ENCODE measurements at places on chromosomes 5 and 9.

DNA sequence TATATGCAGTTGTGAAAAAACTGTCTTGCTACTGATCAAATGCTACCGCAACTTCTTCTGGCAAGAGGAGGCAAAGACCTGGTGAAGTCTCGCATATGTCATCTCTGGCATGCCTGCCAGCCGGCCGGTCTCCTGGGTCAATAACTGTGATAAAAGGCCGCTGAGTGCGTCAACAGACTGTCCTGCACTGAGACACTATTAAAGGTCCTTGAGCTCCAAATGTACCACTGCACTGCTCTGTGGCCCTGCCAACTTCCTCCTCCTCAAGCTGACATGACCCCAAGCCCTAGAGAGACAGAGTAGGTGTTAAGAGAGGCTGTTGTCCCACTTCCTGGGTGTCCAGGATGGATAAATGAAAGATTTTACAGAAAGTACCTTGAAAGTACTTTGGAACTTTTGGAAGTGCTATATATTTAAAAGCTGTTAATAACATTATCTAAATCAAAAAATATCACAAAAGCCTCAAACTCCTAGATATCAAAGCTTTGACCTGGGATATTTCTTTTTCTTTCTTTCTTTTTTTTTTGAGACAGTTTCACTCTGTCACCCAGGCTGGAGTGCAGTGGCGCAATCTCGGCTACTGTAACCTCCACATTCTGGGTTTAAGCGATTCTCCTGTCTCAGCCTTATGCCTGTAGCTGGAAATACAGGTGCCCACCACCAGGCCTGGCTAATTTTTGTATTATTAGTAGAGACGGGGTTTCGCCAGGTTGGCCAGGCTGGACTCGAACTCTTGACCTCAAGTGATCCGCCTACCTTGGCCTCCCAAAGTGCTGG lies 31.5 kb downstream of the RAPGEF1 start:
- H3K36me3 ChIP-seq, result peaks cover 9% of the 10 kb centered on the region
- H3K27me3 ChIP-seq, result no peaks in the 10 kb centered on the region
- peak overlapping the region; percentile 5 for H3K4me3 ChIP-seq
- peak overlapping the region; percentile 48 for H3K27ac ChIP-seq

GRCh38 chr5:61397238-61397637 lies 65.2 kb downstream of the ZSWIM6 start:
- no peaks in the 10 kb centered on the region for H3K27me3 ChIP-seq
- H3K4me3 ChIP-seq, result no peak overlapping the region
- no peak for DNase-seq
- peaks cover 15% of the 10 kb centered on the region for H3K4me1 ChIP-seq
- peaks cover 1% of the 10 kb centered on the region for H3K36me3 ChIP-seq

DNA sequence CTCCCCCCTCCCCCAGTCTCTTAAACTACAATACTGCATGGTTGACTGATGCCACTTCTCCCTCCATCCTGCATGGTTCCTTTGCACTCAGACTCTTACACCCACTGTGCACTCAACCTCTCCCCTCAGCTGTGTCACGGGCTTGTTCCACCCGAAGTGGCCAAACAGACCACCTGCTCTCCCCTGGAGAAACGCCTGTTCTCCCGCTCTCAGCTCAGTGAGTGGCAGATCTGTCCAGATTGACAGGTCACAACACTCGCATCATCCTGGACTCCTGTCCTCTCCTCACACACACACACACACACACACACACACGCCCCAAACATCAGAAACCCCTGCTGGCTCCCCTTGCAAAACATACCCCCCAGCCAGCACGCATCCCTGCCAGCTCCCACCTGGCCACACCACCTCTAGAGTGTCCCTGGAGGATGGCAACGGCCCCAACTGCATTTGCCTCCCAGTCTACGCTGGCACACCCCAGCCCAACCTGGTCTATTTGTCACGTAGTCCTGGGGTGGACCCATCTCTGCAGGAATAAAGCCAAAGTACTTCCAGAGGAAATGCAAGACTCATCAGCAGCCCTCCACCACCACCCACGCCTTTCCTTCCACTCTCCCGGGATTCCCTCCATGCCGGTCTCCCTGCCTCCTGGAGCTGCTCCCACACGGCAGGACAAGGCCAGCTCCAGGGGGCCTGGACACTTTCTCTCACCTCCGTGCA lies 2.9 kb downstream of the OR2V1 start:
- no peak overlapping the region for H3K4me3 ChIP-seq
- no peak overlapping the region for H3K27ac ChIP-seq
- DNase-seq, result no peak

DNA sequence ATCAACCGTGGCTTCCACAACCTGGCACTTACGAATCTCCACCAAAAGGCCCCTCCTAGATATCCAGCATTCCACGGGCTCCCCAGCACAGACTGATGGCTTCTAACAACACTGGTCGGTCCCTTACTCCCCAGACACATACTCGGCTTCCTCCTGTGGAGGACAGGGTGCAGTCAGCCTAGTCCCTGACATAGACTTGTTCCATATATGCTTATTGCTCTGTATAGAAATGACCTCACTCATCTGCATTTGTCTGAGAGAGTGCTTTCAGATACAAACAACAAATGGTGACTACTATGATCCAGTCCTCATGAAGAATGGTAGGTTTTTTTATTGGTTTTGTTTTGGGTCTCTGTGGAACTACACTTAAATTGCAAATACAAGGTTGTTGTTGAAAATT lies 72.4 kb downstream of the TMEM215 start:
- H3K27me3 ChIP-seq, result peaks cover 16% of the 10 kb centered on the region
- no peak for DNase-seq
- H3K27ac ChIP-seq, result no peak overlapping the region
- no peak overlapping the region for H3K4me3 ChIP-seq

DNA sequence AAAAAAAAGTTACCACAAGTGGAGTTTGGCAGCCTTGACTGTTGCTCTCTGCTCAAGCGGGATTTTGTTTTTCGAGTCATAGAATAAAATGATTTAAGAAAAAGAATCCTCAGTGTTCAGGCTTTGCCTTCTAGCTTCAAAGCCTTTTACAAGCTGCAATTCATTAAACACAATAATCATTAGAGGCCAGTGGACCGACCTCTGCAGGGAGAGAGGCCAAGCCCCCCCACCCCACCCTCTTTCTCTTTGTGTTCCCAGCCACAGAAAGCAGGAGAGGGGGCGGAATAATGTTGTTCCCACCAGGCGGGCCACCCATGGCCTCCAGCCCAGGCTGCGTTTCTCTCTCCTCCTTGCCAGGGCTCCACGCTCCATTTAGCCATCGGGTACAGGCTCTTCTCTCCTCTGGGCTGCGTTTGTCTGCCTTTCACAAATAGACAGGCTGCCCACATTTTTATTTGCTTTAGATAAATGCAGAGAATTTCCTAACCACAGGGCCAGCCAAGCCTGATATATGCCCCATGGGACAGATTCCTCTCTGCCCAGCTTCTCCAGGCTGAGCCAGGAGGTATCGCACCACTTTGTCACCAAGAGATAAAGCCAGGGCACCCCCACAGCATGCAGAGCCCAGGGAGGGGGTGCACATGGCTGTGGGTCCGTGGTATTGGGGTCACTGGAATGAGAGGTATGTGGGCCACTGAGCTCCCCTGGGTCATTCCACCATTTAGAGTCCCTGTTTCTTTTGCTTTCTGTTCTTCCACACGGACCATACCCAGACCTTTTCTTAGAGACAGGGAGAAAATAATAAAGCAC lies 318.8 kb downstream of the PIK3R1 start:
- H3K36me3 ChIP-seq, result no peaks in the 10 kb centered on the region
- no peak overlapping the region for H3K27ac ChIP-seq
- no peak overlapping the region for H3K4me3 ChIP-seq
- peaks cover 9% of the 10 kb centered on the region for H3K4me1 ChIP-seq
- peaks cover 24% of the 10 kb centered on the region for H3K27me3 ChIP-seq

GRCh38 chr5:94692581-94692980 lies 74.1 kb downstream of the SLF1 start:
- no peak overlapping the region for H3K4me3 ChIP-seq
- H3K27me3 ChIP-seq, result no peaks in the 10 kb centered on the region
- H3K27ac ChIP-seq, result no peak overlapping the region
- peaks cover 18% of the 10 kb centered on the region for H3K36me3 ChIP-seq
- no peaks in the 10 kb centered on the region for H3K4me1 ChIP-seq

DNA sequence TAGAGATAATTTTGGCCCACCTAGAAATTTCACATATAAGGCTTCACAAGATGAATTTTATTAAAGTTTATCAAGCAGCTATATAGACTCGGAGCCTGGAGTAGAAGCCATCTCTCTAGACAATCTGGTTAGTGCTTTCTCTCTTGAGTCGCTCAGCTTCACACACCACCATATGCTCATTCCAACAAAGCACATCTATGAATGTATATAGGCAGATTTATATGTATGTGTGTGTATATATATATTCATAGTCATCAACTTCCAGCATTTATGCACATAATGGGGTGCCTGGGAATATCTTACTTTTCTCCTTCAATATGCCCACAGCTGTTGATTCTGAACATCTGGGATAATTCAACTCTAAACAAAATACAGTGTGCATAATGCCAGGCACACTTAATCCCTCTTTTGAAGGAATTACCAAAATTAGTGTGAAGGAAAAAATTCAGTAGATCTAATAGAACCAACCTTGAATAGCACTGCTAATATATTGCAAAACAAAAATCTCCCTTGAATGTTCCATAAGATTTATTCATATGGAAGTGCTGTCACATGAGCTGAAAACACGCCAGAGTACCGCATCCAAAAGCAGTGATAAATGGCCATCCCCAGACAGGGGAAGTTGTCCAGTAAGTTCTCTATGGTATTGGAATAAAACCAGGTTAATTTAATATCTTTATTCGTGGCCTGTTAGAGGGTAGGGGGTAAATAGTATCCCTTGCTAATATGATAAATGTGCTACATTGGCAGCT lies 56.0 kb upstream of the MOCS2 start:
- H3K4me3 ChIP-seq, result no peak overlapping the region
- H3K4me1 ChIP-seq, result no peaks in the 10 kb centered on the region
- peaks cover under 1% of the 10 kb centered on the region for H3K27me3 ChIP-seq
- H3K27ac ChIP-seq, result no peak overlapping the region
- no peaks in the 10 kb centered on the region for H3K36me3 ChIP-seq

DNA sequence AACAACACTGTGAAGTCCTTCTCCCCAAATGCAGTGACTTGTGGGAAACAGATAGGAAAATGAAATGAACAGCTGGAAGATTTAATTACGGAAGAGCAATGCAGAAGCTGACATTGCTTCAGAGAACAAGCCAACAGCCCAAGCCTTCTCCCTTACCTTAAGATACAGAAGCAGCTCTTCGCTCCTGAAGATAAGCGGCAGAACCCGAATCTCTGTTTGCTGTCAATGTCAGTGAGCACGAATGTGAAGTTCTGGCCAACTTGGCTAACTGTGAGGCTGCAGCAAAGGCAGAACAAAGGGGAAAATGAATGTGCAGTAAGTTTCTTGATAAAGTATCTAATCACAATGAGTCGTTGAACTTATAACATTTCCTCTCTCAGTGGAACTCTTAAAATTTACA lies 172.4 kb downstream of the DENND1A start:
- no peak overlapping the region for H3K4me3 ChIP-seq
- H3K36me3 ChIP-seq, result peaks cover 8% of the 10 kb centered on the region
- H3K27me3 ChIP-seq, result no peaks in the 10 kb centered on the region

GRCh38 chr5:58149345-58149744 lies 310.5 kb downstream of the PLK2 start:
- H3K27me3 ChIP-seq, result no peaks in the 10 kb centered on the region
- no peak overlapping the region for H3K4me3 ChIP-seq
- no peaks in the 10 kb centered on the region for H3K4me1 ChIP-seq
- H3K36me3 ChIP-seq, result no peaks in the 10 kb centered on the region
- no peak for DNase-seq
- H3K27ac ChIP-seq, result no peak overlapping the region

DNA sequence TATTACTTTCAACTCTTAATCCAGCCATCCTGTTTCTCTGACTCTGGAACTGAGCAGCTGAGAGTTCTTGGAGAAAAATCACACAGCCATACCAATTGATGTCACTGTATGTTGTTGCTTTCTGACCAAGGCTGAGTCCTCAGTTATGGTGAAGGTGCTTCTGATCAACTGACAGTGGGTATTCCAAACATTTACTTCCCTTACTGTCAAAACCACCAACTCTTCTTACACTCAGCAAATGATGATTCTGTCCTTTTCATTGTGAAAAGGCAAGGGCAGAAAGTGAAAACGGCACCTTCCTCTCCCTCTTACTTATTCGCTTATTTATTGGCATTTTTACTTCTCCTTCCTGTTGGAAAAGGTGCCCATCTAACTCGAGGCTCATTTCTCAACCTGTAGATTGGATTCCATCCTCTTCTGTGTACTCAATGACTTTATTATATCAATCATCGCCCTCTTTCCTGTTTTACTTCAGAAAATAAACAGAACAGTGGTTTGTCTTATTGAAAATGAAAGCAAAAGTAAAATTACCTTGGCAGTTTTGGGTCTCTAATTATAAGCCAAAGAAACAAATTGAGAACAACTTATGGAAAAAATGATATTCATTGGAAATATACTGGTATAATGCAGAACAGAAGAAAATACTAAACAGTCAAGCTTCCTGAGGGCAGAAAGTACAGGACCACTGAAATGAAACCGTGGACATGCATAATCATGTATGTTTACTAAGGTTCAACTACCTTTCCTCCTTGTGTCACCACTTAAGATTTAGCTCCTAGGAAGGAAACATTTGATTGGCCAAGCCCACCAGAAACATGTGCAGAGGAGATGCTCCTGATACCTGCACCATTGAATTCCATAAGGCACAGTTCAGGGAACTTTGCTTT lies 104.5 kb upstream of the CHD1 start:
- peaks cover 68% of the 10 kb centered on the region for H3K4me1 ChIP-seq
- H3K27ac ChIP-seq, result peak overlapping the region; percentile 91
- no peaks in the 10 kb centered on the region for H3K27me3 ChIP-seq
- no peak for DNase-seq
- H3K4me3 ChIP-seq, result peak overlapping the region; percentile 85

DNA sequence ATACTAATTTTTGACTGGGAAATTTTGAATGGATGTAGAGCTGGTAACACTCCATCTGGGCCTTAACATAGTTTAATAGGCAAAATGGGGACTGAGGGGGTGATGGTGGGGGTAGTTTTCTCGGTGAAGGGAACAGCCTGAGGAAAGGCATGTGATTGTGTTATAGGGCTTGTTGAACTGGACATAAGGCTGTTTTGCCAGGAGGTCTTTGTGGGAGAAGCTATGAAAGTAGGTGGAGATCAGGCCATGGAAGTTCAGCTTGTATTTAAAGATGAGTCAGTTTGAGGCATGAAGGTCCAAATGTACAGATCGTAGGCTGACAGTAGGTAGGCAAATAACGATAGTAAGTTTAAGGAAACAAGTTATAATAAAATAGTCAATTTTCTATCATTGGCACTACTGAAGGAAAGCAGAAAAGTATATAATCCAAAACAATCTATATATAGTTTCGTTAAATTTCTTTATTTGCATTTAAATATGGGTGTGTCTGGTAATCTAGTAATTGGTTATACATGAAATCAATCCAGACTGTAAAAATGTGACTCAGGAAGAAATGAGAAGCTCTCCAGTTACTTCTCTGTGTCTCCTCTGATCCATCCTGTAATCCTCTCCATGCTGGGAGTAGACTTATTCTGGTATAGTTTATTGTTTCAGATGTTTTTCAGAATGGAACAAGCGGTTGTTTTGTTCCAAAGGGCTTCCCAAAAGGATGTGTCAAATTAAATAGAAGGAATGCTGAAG lies 2.8 kb downstream of the CSNK1G3 start:
- H3K27ac ChIP-seq, result peak overlapping the region; percentile 21
- H3K36me3 ChIP-seq, result peaks cover 10% of the 10 kb centered on the region
- no peaks in the 10 kb centered on the region for H3K27me3 ChIP-seq
- H3K4me3 ChIP-seq, result no peak overlapping the region
- H3K4me1 ChIP-seq, result peaks cover 67% of the 10 kb centered on the region
